Type B pancreatic cell (in vitro differentiated cells): ENCODE measurements at places on chromosomes 5 and 9. TPM values are rescaled to one million over a fixed set of nuclear protein-coding genes. Genes with fewer than 3 reads are reported as not detected.

Gene SLC34A1
- 0.12 and 0.22 TPM in 2 replicates for total RNA-seq

Gene CXCL14
- 70.3 and 125 TPM in 2 replicates for total RNA-seq

Gene CCL28
- 2.0 TPM in 1 of 2 replicates, not detected in the other for total RNA-seq

Gene FOXD4L6
- total RNA-seq = 0.14 and 0.17 TPM in 2 replicates

Gene SLC28A3
- 2.4 and 7.2 TPM in 2 replicates for total RNA-seq

Gene PRRX2
- 0.50 and 20.8 TPM in 2 replicates for total RNA-seq

- no peak for DNase-seq
Measured at GRCh38 chr5:72067682-72068470, 39.4 kb upstream of the MAP1B start.

DNA sequence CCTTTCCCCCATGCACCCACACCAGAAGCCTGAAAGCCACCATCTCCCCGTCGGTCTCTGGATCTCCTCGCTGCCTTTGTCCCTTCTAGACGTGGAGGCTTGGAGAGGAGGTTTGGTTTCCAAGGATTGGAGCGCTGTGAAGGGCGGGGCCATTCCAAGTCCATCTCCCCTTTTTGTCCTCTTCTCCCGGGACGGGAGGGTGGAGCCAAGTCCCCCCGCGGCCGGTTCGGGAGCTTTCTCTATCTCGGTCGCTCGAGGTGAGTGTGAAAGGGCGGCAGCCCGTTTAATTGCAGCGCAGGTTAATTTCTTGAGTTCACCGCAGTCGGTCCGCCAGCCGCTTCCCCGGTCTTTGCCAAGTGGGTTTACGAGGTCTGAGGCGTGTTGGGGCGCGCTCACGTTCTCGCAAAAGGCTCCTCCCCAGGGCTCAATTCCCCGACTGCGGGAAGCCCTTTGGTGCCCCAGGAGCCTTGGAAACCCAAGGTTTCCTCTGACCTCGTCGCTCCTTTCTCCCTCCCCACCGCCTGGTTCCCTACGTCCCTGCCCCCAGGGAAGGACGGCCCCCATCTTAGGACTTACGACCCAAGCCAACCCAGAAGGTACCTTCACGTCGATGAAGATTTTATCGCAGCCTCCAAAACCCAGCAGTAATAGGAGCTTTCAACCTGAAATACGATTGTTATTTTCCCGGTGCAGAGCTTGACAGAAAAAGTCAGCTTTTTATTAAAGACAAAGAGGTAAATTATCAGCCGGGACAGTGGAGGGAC is 2.8 kb upstream of the ZNF462 start:
- peak; percentile 74 for DNase-seq

GRCh38 chr5:177496727-177497291 is 595 bp downstream of the PDLIM7 start:
- DNase-seq = peak; percentile 87

DNA sequence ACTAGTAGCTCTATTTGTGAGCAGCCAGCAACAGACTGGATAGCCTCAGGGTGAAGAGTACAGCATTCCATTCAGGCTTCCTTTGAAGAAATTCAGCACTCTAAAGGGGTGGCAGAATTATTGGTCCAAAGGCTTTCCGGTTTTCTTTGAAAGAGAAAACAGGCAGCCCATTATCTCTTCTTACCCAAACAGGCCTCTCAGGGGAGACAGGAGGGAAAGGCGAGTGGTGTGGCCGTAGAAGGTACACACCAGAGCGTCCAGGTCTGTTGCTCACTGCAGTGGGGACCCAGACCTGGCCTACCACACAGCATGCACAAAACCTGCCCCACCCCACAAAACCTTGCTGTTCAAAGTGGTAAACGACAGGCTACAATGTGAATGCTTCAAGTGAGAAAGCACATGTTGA is 83.3 kb downstream of the ZNF608 start:
- no peak for DNase-seq

DNA sequence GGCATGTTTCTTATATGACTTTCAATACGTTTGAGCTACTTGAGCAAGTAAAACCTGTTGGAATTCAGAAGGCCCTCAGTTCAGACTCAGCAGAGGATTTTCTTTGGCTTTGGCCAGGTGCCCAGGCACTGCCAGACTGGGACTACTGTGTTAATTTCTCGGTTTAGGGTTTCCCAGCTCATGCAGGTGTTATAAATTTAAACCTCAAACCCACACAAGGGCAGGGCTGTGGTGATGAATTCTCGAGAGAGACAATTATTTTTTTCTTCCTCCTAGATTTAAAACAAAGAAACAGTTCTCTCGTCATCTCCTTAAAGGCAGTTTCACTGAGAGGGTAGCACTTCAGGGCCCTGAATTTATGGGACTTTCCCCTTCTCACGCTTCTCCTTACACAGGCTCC is 406.0 kb upstream of the PIK3R1 start:
- no peak for DNase-seq

- DNase-seq = no peak
Measured at GRCh38 chr5:148952097-148952867, 110.6 kb downstream of the SH3TC2 start.

DNA sequence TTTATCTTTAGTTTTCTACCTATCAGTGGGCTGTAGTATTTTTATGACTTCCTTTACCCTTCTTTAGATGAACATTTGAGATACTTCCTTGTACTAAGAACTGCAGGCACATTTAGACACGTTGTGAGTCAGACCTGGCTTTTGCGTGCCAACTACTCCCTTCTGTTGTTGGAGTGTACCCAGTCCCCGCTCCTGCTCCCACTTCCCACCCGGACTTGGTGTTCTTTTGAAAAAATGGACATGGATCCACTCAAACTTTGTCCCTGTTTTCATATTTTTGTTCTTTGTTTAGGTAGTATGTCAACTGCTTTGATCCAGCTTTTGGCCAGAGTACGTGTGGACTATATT is 60.7 kb downstream of the PARP8 start:
- no peak for DNase-seq

DNA sequence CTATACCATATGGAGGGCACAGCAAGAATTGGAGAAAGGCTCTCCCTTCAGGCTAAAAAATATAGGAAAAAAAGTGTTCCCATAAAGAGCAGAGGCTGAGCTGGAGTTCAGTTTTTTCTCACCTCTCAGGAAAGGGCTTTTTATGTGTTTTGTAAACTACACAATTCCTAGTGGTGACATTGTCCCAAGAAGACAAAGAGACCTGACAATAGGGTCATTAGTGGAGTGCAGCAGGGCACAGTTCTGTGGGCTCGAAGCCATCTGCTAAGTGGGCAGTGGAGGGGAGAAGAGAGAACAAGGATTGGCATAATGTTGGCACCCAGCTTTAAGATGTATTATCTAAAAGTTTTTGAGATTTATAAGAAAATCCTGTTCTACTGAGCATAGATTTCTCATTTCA is 162.5 kb downstream of the HCN1 start:
- DNase-seq = no peak

- no peak for DNase-seq
Measured at GRCh38 chr5:169746147-169746694, 109.1 kb downstream of the DOCK2 start.
